ENCODE measurements at places on chromosomes 6 and 20.

DNA sequence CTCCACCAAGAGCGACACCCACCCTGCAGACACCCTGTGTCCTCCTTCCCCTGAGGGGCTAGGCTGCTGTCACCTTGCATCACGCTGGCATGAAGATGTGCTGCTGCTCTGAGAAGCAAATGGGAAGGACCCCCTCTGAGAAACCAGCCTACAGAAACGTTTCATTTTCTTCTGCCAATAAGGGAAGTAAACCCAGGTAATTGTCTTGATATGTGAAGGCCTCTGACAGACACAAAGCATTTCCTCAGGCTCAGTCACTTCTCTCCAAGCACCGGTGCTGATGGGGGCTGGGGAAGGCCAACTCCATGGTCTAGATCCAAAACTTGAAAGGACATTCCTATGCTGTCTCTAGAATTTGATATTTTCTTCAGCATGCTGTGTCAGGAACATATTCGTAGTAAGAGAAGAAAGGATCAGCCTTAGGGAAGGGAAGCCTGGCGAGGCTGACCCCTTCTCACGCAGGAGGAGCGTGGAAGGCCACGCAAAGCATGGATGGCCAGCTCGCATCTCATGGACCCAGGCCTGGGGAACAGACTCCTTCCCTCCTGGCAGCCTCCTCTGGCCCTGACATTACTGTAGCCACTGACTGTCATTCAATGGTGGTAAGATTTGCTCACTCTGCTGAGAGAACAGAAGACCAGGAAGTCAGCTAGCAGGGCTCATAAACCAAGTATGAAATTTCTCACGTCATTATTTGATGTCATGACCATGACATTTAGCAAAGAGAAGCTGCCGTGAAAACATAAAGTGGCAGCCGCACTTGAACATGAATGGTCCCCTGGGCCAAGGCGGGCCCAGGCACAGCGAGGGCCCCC, 20.4 kb downstream of the ACSS1 start:
- DNase-seq, result no peak

DNA sequence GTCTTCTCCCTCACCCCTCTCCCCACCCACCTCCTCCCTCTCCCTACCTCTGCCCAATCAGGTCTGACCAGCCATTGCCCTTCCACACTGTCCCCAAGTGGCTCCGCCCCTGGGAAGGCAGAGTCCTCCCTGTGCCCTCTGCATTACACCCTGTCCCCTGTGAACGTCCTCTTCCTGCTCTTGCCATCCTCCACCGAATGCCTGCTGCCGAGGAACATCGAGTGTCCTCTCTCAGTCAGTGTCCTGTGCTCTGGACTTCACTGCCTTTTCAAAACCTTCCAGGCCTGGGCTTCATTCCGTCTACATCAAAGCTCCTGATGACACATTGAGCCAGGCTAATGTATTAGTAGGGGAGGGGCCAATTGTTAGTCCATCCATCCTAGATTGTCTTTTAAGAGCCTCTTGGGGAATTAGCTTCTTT, 3.3 kb upstream of the PACSIN1 start:
- DNase-seq, result no peak

- no peak for DNase-seq
Observed at GRCh38 chr6:125942672-125943527, 13.7 kb upstream of the HINT3 start.

DNA sequence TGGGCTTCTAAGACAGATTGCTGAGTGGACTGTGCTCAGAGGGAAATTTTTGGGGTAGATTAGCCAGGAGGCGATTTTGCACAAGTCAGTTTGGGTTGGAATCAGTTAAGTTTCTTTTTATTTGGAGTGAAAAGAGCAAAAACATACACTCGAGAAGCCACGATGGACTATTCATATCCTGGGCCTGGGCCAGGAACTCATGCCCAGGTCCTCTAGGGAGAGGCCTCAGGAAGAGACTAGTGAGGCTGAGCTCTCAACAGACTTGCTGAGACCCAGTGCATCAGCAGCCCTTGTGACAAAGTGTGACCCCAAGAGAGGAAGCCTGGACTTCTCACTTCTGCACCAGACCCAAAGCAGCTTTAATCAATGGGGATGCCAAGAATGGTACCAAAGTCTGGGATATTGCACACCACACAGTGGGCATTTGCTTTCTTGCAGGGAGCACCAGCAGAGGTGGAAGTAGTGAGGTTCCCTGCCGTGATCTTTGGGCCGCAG, 61.6 kb upstream of the MAFB start:
- DNase-seq, result no peak

GRCh38 chr6:53282741-53283140, 66.0 kb downstream of the ELOVL5 start:
- DNase-seq, result no peak

Data from activated T-helper 2 cell treated with anti-CD3 and anti-CD28 coated beads, Interferon-gamma antibody, Interleukin-2, Interleukin-4, amounts not matched to agents 10 μg/mL and 5 μg/mL and 100 μg/mL, durations not matched to agents 14 hours and 24 hours and 36 hours (primary cell).